ENCODE measurements at places on chromosomes 2 and 18.

DNA sequence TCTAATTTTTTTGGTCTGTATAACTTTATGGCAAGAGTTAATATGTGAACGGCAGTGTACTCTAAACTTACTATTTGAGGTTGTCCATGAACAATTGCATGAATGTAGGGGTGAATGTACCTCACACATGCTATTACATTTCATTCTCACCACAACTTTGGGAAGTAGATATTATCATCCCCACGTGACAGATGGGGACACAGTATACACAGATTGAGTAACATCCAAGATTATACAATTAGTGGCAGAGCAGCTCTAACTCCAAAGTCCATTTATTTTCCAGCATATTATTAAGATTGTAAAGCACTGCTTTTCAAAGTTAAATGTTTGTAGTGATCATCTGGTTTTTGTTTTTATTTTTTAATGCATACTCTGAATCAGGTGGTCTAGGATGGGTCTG lies 622.1 kb upstream of the ZEB2 start:
- DNase-seq: no peak

DNA sequence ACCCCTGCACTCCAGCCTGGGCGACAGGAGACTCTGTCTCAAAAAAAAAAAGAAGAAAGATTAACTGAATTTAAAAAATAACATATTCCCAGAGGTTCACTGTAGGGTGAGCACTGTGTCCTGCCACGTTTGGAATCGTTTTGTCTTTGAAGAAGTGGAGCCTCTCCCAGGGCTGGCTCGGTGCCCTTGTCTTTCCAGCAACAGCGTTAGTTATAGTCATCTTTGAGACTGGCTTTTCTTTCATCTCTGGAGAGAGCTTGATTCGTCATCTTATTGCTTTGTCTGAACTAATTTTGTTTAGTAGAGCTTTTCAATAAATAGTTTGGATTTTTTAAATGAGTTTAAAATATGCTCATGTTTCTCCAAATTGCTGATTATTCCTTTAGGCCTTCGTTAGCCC lies 50.5 kb downstream of the IMPA2 start:
- DNase-seq: no peak

DNA sequence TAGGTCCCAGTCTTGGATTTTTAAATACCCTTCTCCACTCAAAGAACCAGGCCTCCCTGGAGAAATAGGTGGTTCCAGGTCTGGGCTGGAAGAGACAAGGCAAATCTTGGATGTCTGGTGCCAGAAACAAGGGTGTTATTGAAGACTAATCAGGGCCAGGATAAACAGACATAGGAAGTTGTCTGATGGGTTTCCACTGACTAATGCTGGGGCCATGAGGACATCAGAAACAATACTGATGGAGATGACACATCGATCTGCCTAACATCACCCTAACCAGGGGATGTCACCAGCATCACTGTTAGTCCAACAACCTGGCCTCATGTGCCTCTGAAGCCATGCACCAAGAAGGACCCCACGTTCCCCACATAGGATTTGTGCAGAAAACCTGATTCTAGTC lies 42.5 kb upstream of the GLI2 start:
- no peak for DNase-seq

- DNase-seq: no peak
These were observed 289.6 kb downstream of the CYP26B1 start for GRCh38 chr2:71858071-71858470.

- no peak for DNase-seq
These were observed 144.6 kb downstream of the QPCT start for GRCh38 chr2:37489041-37489456.

- no peak for DNase-seq
These were observed 228.8 kb downstream of the FBXO15 start for GRCh38 chr18:73918816-73919215.

DNA sequence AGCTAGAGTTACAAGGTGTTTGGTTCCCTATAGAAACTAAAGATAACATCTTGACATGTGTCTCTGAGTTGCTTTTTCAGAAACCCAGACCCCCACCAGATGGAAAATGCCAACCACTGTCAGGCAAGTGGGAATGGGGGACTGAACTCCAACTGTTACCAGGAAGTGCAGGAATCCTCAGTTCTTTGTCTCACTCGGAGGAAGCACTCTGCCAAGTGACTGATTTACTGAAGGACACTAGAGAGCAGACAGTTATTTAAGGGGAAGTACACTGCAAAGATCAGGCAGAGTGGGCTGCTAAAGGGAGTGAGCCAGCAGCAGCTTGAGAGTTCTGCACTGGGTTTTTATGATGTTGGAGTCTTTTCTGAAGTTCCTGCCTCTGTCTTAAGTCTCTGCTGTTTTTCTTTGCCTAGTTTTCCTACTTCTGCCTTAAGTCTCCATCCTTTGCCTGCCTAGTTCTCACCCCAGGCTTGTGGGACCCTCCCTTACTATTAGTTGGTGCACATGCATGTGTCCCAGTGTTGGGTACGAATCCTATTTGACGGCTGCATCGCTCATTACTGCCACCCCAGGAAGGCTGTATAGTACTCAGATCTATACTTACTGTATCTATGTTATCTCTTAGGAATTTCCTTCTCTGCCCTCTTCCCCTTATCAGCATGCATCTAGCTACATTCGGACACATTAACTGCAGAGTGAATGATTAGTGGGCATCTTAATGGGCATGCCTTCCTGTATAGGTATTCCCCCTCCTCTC lies 97.1 kb downstream of the TEX51 start:
- no peak for DNase-seq

- DNase-seq: no peak
These were observed 181.4 kb downstream of the FAM210A start for GRCh38 chr18:13544953-13545352.

DNA sequence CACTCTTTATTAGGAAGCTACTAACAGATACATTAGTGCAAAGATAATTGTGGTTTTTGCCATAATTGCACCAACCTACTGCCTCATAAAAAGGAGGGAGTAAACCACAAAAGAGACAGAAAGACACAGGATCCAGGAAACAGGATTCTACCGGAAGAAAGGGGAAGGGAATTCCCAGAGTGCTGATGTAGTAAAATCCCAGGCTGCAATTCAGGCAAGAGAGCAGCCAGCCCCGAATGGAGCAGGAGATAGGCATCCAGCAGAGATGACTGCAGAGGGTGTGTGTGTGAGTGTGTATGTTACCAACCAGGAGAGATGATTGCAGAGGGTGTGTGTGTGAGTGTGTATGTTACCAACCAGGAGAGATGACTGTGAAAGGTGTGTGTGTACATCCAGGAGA lies 84.4 kb downstream of the KCNS3 start:
- DNase-seq: no peak

DNA sequence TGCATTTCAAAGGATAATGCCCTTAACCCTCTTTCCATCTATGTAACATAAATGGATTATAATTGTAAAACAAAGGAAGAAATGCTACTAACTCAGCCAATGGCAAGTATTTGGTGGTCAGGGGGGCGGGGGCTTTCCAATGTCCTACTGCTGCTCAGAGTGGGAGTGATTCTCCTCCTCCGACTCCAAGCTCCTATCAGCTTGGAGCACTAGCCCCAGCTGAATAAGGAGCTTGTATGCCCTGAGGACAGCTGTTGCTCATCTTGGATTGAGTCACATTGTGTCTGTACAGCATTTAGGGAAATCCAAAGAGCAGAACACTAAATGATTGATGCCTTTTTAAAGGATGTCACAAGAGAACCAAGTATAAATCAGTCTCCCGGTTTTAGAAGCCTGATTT lies 105.6 kb upstream of the ZNF521 start:
- DNase-seq: no peak

- no peak for DNase-seq
These were observed 107.9 kb downstream of the KLHL29 start for GRCh38 chr2:23492921-23493320.

DNA sequence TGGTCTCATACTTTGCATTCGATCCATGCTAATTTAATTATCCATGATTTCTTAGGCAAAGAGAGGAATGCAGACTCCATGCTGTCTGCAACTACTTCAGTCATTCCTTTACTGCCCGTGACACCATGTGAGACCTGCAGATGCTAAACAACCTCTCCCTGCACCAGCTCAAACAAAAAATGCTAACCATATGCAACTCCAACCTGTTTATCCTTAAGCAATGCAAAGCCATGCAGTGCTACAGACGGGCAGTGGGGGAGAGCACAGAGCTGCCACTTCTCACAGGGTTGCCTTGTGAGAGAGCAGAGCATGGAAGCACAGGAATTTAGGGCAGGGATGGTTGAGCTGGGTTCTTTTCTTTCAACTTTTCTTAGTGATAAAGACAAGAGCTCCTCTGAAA lies 74.9 kb upstream of the KLHL14 start:
- peak; percentile 29 for DNase-seq

- no peak for DNase-seq
These were observed 91.2 kb downstream of the ZNF236 start for GRCh38 chr18:76913583-76913982.

DNA sequence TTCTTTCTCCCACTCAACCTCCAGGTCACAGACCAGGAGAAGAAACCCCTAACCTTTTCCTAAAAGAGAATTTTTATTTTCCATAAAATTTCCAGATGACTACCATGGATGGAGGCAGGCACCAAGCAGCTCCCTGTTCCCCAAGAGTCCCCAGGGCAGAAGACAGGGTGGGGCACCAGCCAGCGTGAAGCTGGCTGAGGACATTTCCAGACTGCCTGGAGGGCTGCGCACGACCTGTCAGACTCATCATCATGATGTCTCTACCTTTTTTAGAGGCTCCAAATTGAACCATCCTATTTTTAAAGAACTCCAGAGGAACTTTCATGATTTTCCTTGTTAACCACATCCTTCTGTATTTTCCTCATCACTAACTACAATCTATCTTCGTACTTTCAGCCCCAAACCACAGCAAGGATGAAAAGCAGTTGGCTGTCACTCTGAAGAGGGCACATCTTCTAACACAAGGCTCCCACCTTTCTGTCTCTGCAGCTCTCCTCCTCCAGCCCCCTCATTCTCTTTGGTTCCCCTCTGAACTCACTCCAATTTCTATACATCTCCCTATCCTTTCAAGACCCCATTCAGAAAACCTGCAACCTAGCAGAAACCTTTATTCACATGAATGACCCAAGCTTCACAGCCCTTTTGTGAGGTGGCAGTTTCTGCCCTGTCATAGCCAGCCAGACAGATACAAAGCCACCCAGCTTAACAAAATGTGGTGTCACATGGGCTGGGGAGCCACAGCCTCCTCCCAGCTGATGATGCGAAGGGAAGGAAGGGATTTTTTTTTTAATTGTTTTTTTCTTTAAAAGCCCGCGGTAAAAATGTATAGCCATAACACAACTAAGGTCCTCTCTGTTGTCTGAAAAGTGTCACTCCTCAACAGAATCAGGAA lies 11.1 kb downstream of the AMMECR1L start:
- no peak for DNase-seq
